Fibroblast of skin of right quadriceps (primary cell): ENCODE measurements at places on chromosomes 13 and 19.

GRCh38 chr19:5590151-5590864, 22.6 kb upstream of the TINCR start:
- no peak for DNase-seq

GRCh38 chr13:76397413-76397812, 488.8 kb downstream of the KCTD12 start:
- DNase-seq = no peak

GRCh38 chr13:48904668-48905290, 70.9 kb upstream of the FNDC3A start:
- DNase-seq = no peak

GRCh38 chr19:51359294-51359693, 6.9 kb downstream of the ETFB start:
- DNase-seq = peak; percentile 80

DNA sequence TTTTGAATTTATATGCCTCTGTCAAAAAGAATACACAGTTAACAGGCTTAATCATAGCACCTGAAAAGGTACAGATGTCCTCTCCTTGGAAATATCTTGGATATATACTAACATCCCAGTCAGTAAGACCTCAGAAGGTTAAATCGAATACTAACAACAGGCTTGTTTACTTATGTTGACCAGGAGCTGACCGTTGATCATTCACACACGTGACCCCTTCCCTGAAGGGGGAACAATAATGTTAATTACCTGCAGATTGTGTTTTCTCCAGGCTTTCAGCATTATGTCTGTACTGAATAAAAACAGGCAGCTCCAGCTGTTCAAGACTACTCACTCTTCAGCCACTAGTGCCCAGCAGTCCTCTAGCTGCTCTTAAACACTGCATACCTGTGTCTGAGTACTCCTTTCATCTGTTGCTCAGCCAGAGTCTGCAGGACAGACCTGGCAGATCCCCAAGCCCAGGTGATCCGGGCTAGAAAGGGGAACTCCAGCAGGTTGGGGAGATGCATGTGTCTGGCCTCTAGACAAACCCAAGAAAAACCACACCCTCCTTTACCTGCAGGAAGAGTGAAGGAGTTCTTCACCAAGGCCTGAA, 163.9 kb downstream of the RNF17 start:
- DNase-seq = no peak

DNA sequence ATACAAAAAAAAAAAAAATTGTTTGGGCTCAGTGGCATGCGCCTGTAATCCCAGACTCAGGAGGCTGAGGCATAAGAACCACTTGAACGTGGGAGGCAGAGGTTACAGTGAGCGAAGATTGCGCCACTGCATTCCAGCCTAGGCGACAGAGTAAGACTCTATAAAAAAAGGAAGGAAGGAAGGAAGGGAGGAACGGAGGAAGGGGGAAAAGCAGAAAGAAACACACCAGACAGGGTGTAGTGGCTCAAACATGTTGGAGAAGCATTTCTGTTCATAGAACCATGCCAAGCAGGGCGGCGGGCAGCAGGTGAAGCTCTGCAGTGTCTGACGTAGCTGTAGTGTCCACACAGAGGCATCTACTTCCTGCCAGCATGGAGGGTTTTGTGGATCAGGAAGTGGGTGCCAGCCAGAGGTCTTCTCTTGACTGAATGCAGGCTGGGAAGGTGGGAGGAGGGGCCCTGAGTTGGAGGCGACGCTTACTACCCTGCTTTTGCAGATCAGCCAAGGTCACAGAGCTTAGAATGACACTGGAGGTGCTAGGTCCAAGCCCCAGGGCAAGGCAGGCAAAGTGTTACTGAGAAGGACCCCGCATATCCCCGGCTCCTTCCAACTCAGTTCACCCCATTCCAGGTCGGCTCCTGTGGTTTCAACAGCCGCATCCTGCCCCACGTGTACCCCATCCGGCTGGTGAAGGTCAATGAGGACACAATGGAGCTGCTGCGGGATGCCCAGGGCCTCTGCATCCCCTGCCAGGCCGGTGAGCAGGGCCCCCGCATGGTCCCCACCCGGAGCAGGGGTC, 11.6 kb upstream of the PGLS start:
- DNase-seq = peak; percentile 56

- no peak for DNase-seq
Observed at GRCh38 chr13:111062966-111063365, 52.1 kb upstream of the ARHGEF7 start.

DNA sequence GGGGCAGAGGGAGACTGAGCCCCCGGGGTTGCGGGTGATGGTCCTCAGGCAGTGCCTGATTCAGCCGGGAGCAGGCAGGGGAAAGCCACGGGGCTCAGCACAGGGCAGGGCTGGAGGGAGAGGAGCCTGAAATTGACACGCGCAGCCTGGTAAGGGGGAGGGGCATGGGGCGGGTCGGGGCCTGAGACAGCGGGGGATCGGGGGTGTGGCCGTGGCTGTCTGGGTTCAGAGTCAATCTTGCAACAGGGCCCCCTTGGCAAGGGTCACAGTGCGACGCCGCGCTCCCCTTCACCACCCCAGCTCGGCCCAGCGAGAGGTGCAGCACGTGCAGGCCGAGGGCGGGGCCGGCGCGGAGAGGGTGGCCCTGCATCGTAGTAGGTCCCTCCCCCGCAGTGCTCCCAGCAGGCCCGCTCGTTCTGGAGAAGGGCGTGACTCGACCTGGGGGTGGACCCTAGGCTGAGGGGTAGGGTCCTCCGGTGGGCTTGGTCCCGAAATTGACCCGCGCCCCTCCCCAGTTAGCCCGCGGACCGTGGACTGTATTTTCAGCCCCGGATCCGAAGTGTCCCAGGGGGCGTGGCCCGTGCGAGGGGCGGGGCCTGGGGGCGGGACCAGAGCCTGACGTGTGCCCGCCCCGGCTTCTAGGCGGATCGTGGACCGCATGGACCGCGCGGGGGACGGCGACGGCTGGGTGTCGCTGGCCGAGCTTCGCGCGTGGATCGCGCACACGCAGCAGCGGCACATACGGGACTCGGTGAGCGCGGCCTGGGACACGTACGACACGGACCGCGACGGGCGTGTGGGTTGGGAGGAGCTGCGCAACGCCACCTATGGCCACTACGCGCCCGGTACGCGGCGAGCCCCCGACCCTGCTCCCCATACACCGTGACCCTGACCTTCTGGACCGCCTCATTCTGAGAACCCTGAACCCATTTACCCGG, 6.0 kb downstream of the RCN3 start:
- DNase-seq = peak; percentile 56

GRCh38 chr13:110271313-110271712, 35.6 kb downstream of the COL4A1 start:
- no peak for DNase-seq

DNA sequence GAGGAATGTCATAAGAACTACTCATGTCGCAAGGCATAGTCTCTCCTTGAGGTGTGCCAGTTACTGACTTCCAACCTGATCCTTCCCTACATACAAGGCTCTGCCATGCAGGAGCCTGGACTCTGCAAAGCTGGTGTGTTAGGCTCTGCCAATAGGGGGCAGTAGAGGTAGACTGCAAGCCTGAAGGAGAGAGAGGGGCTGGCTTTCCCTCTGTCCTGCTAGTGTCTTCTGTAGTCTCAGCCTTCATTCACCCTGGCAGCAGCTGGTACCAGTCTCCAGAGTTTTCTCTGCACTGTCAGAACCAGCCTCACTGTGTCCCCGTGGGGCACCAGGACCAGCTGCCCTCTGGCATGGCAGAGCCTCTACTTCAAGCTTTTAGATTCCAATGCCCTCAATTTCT, 14.5 kb downstream of the SHISA2 start:
- DNase-seq = no peak

DNA sequence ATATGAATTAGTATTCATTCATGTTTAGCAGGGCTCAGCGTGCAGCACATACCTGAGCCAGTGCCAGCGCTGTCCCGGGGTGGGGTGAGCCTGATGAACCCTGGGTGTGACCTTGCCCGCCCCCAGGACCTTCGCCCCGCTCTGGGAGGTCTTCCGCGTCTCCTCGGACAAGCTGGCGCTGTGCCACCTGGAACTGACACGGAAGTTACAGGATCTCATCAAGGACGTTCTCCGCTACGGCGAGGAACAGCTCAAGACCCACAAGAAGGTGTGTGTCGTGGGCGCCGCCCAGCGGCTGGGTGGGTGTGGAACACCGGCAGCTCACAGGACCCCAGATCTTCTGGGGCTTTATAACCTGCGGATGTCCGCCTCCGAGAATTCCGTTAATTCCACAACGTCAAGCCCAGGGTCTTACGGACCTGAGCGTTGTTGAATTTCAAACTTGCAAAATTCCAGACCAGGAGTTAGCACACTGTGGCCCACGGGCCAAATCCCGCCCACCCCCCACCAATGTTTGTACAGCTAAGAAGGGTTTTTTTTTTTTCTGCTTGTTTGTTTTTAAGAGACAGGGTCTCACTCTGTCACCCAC, 15.4 kb downstream of the FCHO1 start:
- DNase-seq = peak; percentile 70

- no peak for DNase-seq
Observed at GRCh38 chr19:48633148-48634035, 3.8 kb downstream of the DBP start.

GRCh38 chr13:49098771-49099512, 121.2 kb upstream of the MLNR start:
- peak; percentile 7 for DNase-seq

DNA sequence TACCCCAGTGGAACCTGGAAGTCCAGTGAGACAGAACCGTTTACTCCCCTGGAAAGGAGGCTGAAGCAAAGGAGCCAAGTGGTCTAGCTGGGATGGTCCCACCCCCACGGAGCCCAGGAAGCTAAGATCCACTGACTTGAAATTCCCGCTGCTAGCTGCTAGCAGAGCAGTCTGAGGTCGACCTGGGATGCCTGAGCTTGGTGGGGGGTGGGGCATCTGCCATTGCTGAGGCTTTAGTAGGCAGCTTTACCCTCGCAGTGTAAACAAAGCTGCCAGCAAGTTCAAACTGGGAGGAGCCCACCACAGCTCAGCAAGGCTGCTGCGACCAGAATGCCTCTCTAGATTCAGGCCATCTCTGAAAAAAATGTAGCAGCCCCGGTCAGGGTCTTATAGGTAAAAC, 437.0 kb downstream of the SUCLA2 start:
- DNase-seq = no peak

DNA sequence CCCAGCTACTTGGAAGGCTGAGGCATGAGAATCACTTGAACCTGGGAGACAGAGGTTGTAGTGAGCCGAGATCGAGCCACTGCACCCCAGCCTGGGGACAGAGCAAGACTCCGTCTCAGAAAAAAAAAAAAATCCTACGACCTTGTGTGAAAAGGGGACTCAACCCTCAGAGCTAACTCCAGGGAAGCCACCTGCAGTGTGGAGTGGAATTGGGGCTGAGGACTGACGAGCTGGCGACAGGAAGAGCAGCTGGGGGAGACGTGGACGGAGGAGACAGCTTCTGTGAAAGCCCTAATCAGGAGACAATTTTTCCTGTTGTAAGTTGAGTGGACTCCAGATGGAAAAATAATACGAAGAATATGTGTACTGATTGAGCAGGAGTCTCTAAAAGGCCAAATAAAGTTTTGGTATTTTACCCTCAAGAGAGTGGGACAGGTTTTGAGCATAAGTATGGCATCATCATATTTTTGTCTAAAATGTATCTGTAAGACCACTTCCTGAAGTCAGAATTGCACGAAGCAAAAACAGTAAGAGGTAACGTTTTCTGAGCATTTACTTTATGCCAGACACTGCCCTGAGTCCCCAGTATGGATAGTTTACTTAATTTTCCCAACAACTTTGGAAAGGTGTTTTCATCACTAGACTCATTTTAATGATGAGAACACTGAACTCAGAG, 12.0 kb upstream of the LAIR1 start:
- no peak for DNase-seq

- DNase-seq = no peak
Observed at GRCh38 chr13:111790621-111791020, 276.3 kb upstream of the SOX1 start.

GRCh38 chr13:51035469-51035868, 75.6 kb downstream of the C13orf42 start:
- DNase-seq = no peak

DNA sequence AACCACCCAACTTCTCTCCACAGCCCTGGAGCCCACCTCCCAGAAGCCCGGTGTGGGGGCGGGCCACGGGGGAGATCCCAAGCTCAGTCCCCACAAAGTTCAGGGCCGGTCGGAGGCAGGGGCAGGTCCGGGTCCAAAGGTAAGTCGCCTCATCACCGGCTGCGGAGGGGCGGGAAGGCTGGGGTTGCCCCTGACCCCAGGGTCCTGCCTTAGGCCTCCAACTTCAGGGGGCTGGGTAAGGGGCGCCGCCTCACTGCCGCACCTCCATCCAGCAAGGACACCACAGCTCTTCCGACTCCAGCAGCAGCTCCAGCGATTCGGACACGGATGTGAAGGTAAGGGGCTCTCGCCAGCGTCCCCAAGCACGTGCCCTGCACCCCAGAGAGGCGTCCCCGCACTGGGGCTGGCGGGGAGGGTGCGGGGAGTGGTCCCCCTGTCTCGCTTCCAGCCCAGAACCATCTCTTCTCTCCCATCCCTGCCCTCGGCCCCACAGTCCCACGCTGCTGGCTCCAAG, 358 bp downstream of the C19orf33 start:
- no peak for DNase-seq

GRCh38 chr19:49441210-49441959, at the start of gene SLC17A7:
Gene SLC17A7 (minus strand): TSS chr19:49441527. CDS start chr19:49441379, 148 bp downstream.
- DNase-seq = no peak

- DNase-seq = no peak
Observed at GRCh38 chr19:54673222-54673621, 10.4 kb downstream of the LILRB4 start.
